ENCODE measurements at places on chromosomes 7 and 10.

GRCh38 chr10:119726676-119727261 is 919 bp downstream of the INPP5F start:
- peak overlapping the region; percentile 89 for H3K4me3 ChIP-seq
- H3K27me3 ChIP-seq, result peaks cover 2% of the 10 kb centered on the region
- H3K4me1 ChIP-seq, result peaks cover 37% of the 10 kb centered on the region
- no peak for DNase-seq
- peak overlapping the region; percentile 76 for H3K27ac ChIP-seq
- H3K36me3 ChIP-seq, result peaks cover 3% of the 10 kb centered on the region

- no peaks in the 10 kb centered on the region for H3K36me3 ChIP-seq
- no peaks in the 10 kb centered on the region for H3K27me3 ChIP-seq
- DNase-seq, result no peak
- no peak overlapping the region for H3K27ac ChIP-seq
Measured at GRCh38 chr7:151056283-151056665, 1.4 kb downstream of the CDK5 start.

DNA sequence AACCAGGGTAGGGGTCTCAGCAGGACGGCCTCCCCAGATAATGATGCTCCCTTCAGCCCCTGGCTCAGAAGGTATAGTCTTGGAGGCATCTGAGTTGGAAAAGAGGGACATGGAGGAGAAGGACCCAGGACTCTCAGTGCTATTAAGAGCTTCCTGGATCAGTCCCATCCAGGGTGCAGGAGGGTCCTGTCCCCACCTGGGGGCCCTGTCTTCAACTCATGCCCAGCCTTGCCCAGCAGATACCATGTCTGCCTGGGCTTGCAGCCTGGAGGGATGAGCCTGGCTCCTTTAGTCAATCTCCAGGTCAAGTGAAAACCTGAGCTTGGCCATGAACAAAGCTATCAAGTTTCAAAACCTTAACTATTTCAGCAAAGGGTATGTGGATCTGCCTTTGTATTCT is 67.6 kb downstream of the PRTFDC1 start:
- peaks cover 36% of the 10 kb centered on the region for H3K4me1 ChIP-seq
- H3K27me3 ChIP-seq, result no peaks in the 10 kb centered on the region
- H3K4me3 ChIP-seq, result no peak overlapping the region
- DNase-seq, result no peak
- H3K27ac ChIP-seq, result no peak overlapping the region

GRCh38 chr7:107977048-107977447 is 25.9 kb downstream of the LAMB1 start:
- H3K27ac ChIP-seq, result no peak overlapping the region
- DNase-seq, result no peak
- H3K4me1 ChIP-seq, result no peaks in the 10 kb centered on the region
- H3K4me3 ChIP-seq, result no peak overlapping the region
- H3K36me3 ChIP-seq, result no peaks in the 10 kb centered on the region

DNA sequence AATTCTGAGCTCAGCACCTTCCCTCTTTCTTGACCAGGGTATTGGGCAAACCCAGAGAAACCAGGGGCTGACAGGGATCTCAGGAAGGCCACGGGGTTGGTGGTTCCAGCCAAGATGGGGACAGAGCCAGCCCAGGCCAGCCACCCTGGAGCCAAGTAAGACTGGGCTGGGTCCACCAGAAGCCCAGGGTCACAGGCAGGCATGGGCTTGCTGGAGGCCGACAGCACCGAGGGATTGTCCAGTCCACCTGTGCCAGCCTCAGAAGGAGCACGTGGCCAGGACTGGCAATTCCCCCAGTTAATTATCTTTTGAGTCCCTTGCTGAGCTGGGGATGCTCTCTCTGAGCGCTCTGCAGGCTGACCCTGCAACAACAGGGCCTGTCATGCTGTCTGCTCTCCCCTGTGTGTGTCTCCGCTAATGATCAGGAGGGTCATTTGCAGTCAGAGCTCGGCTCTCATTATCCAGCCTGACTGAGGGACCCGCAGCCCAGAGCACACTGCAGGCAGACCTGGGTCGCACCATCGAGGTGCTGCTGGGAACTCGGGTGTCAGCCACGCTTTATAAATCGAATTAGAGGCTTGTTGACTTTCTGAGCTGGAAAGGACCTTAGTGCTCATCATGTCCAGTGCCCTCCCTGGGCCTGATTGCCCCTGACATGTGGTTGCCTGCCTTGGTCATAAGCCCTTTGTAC is 69.5 kb upstream of the PPIF start:
- no peak overlapping the region for H3K4me3 ChIP-seq
- DNase-seq, result no peak
- H3K27ac ChIP-seq, result no peak overlapping the region
- H3K36me3 ChIP-seq, result peaks cover 24% of the 10 kb centered on the region
- no peaks in the 10 kb centered on the region for H3K27me3 ChIP-seq
- H3K4me1 ChIP-seq, result no peaks in the 10 kb centered on the region

- H3K4me3 ChIP-seq, result peak within 1 kb of the TSS; percentile 17
- H3K36me3 ChIP-seq, result no peaks in the 10 kb centered on the region
- DNase-seq, result no peak
Measured at GRCh38 chr7:151167197-151167961, at the start of gene GBX1. TSS of gene GBX1 (minus strand) at chr7:151167694. CDS start at chr7:151167548, 146 bp downstream.

DNA sequence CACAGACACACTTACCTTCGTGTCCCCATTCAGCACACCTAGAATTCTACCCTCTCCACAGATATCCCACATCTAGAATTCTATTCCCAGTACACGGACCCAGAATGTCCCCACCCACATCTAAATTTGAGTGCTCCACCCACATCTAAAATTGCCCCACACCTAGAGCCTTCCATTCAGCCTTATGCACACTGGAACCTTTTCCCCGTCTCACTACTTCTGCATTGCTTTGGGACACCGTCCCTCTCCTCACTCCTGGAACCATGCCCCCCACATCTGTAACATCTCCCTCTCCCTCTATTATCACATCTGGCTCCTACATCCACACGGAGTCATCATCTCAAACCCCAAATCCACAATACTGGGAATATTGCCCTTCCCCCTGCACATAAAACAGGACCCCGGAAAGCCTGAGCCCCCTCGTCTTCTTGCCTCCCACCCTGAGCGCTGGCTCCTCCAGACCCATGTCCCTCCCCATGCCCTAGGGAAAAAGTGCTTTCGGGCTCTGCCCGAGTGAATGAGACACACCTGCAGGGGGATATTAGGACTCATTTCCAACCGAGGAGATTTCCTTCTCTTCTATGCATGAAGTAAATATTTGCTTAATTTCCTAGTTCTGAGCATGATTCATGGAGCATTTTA is 125.8 kb upstream of the UNC5B start:
- no peaks in the 10 kb centered on the region for H3K36me3 ChIP-seq
- H3K4me1 ChIP-seq, result no peaks in the 10 kb centered on the region
- H3K27me3 ChIP-seq, result no peaks in the 10 kb centered on the region
- no peak for DNase-seq

- H3K36me3 ChIP-seq, result peaks cover 41% of the 10 kb centered on the region
- H3K27ac ChIP-seq, result no peak overlapping the region
- H3K4me3 ChIP-seq, result no peak overlapping the region
Measured at GRCh38 chr10:61981460-61981859, 80.0 kb downstream of the ARID5B start.

- H3K27me3 ChIP-seq, result peaks cover 8% of the 10 kb centered on the region
- DNase-seq, result no peak
- H3K27ac ChIP-seq, result no peak overlapping the region
- no peaks in the 10 kb centered on the region for H3K36me3 ChIP-seq
- H3K4me1 ChIP-seq, result peaks cover 6% of the 10 kb centered on the region
Measured at GRCh38 chr10:26869528-26869927, 8.8 kb upstream of the ABI1 start.

GRCh38 chr7:142881586-142882337 is 3.8 kb downstream of the TRPV6 start:
- no peak for DNase-seq
- no peaks in the 10 kb centered on the region for H3K4me1 ChIP-seq
- no peaks in the 10 kb centered on the region for H3K36me3 ChIP-seq
- H3K27ac ChIP-seq, result no peak overlapping the region
- peaks cover 10% of the 10 kb centered on the region for H3K27me3 ChIP-seq

GRCh38 chr7:33129806-33130153 is 416 bp downstream of the BBS9 start:
- no peak for DNase-seq
- H3K36me3 ChIP-seq, result no peaks in the 10 kb centered on the region
- H3K4me3 ChIP-seq, result peak overlapping the region; percentile 98

DNA sequence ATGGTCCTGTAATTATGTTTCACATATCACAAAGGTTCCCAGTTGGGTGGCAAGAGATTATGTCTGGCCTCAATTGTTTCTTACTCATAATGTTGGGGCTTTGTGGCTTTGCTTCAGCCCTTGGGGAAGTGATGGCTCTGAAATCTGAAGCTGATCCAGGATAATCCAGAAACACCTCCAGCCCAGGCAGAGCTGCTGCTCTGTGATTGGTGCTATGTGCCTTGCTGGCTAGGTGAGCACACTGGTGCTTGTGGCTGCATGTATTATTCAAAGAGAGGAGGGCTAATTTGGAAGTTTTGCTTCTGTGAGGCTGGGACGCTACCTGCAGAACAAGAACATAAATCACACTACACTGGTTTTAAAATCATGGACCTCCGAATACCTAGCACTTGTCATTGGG is 346.6 kb upstream of the MGMT start:
- peaks cover 29% of the 10 kb centered on the region for H3K27me3 ChIP-seq
- H3K4me1 ChIP-seq, result peaks cover 15% of the 10 kb centered on the region
- H3K4me3 ChIP-seq, result no peak overlapping the region
- peak overlapping the region; percentile 31 for H3K27ac ChIP-seq
- no peak for DNase-seq

- H3K27ac ChIP-seq, result peak overlapping the region; percentile 99
- H3K36me3 ChIP-seq, result peaks cover 24% of the 10 kb centered on the region
- DNase-seq, result no peak
- peaks cover 31% of the 10 kb centered on the region for H3K4me1 ChIP-seq
- peak overlapping the region; percentile 97 for H3K4me3 ChIP-seq
Measured at GRCh38 chr10:18649364-18649959, 1.9 kb downstream of the NSUN6 start.

GRCh38 chr7:53350241-53350640 is 314.8 kb downstream of the POM121L12 start:
- H3K4me3 ChIP-seq, result no peak overlapping the region
- H3K27me3 ChIP-seq, result no peaks in the 10 kb centered on the region
- no peak for DNase-seq
- no peaks in the 10 kb centered on the region for H3K36me3 ChIP-seq

DNA sequence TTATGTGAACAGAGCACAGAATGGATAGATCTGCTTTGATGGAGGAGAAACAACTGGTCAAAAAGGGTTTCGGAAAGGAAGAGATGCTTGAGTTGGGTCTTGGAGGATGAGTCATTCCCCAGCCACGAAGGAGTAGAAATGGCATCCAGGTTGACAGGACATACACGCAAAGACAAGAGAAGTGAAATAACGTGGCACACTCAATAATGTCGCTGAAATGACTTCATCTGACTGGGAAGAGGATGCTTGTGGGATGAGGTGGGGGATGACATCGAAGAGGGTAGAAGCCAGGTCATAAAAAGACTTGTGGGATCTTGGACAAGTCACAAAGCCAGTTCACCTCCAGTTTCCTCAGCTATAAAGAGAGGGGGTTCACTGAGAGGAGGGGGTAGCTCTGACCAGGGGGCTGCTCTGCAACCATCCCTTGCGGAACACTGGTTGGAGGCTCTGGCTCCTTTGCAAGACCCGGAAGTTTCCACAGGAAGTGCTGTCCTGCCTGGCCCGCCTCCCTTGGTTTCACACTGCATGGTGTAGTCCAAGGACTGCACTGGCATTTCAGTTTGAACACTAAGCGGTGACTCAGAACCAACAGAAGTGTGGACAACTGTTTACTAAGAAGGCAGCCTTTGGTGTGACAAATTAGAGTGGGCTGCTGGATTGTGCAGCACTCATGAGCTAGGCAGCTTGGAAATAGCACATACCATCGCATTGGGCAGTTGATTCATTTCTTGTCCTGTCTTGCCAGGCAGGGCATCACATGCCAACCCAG is 189.9 kb upstream of the ADO start:
- H3K4me1 ChIP-seq, result peaks cover 37% of the 10 kb centered on the region
- DNase-seq, result peak; percentile 74
- H3K4me3 ChIP-seq, result no peak overlapping the region
- H3K36me3 ChIP-seq, result no peaks in the 10 kb centered on the region

GRCh38 chr10:11863353-11864109 is 40.4 kb downstream of the PROSER2 start:
- peak overlapping the region; percentile 77 for H3K4me3 ChIP-seq
- H3K4me1 ChIP-seq, result peaks cover 24% of the 10 kb centered on the region
- peak; percentile 79 for DNase-seq
- H3K27me3 ChIP-seq, result peaks cover 74% of the 10 kb centered on the region
- H3K27ac ChIP-seq, result peak overlapping the region; percentile 87
- no peaks in the 10 kb centered on the region for H3K36me3 ChIP-seq

GRCh38 chr7:156929789-156930539 is 19.5 kb upstream of the NOM1 start:
- no peak overlapping the region for H3K4me3 ChIP-seq
- no peak overlapping the region for H3K27ac ChIP-seq
- peaks cover 9% of the 10 kb centered on the region for H3K4me1 ChIP-seq
- peaks cover 28% of the 10 kb centered on the region for H3K27me3 ChIP-seq

GRCh38 chr10:123244747-123245146 is 90.5 kb downstream of the BUB3 start:
- H3K36me3 ChIP-seq, result peaks cover 2% of the 10 kb centered on the region
- no peak for DNase-seq
- peaks cover 13% of the 10 kb centered on the region for H3K4me1 ChIP-seq
- H3K27me3 ChIP-seq, result no peaks in the 10 kb centered on the region
- no peak overlapping the region for H3K27ac ChIP-seq

DNA sequence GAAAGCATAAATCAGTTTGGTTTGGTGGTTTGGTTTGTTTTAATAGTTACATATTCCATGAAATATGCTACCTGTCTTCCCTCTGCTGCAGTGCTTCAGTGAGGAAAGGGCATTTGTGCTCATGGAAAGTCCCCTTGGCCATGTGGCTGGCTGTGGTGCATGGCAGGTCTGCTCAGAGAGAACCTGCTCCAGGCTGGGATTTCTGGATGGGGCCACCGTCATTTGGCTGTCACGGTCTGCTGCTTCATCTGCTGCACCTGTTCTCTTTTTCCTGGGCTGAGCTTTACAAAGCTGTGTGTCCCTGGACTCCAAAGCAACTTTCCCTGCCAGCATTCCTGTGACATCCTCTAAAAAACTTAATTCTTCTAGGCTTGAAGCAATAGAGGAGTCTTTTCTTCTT is 8.9 kb downstream of the CDK14 start:
- no peaks in the 10 kb centered on the region for H3K36me3 ChIP-seq
- H3K27ac ChIP-seq, result no peak overlapping the region
- H3K4me1 ChIP-seq, result no peaks in the 10 kb centered on the region
- no peak overlapping the region for H3K4me3 ChIP-seq
- H3K27me3 ChIP-seq, result peaks cover 13% of the 10 kb centered on the region
- DNase-seq, result no peak

DNA sequence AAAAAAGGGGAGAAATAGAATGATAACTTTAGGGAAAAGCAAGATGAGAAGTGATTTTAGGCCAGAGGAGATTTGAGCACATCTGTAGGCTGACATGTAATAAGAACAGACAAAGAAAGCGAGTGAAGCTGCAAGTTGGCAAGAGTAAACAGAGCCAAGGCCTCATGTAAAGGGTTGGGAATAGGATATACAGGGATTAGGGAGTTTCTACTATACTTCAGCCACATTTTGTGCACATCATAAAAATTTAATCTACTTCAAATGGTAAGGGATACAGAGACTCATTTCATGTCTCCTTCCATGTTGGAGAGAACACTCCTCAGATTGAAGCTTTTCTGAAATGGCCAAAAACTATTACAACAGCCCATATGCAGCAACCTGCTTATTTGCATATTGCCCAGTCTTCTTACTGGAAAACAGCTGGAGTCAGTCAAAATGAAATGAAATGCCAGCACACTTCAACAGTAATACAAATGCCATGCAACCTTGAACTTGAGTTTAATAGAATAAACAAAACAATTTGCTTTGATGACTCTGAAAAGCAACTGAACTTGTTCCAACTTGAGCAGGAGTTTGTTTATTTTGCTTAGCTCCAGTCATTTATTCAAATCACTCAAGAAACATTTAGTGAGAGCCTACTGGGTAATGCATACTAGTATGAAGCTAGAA is 49.9 kb downstream of the NRCAM start:
- no peak for DNase-seq
- H3K4me3 ChIP-seq, result no peak overlapping the region
- no peaks in the 10 kb centered on the region for H3K4me1 ChIP-seq
- H3K27ac ChIP-seq, result no peak overlapping the region
- H3K36me3 ChIP-seq, result no peaks in the 10 kb centered on the region

Measured in T-helper 2 cell treated with Interferon-gamma antibody and Interleukin-4, amounts not matched to agents 5 μg/mL and 100 μg/mL, for 36 hours (primary cell).